ENCODE measurements at places on chromosomes 7 and 10.

DNA sequence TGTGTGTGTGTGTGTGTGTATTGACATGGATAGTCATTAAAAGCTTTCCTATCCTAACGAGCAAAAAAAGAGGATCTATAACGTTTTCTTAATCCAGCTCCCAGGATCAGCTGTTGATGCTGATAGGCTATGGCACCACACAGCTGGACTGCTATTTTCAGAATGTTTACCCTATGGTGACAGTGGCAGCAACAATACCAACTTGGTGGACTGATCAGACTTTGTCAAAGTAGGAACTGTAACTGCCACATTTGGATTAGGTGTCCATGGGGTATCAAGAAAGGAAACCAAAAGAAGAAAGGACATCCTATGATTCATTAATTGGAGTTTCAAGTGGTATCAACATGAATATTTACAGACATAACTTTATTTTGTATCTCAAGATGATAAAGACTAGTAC, 2.7 kb upstream of the CLEC5A start:
- no peak for DNase-seq

GRCh38 chr7:137295739-137296324, 47.7 kb downstream of the PTN start:
- DNase-seq = no peak

- no peak for DNase-seq
Observed at GRCh38 chr7:74290553-74290950, 1.3 kb downstream of the CLIP2 start.

DNA sequence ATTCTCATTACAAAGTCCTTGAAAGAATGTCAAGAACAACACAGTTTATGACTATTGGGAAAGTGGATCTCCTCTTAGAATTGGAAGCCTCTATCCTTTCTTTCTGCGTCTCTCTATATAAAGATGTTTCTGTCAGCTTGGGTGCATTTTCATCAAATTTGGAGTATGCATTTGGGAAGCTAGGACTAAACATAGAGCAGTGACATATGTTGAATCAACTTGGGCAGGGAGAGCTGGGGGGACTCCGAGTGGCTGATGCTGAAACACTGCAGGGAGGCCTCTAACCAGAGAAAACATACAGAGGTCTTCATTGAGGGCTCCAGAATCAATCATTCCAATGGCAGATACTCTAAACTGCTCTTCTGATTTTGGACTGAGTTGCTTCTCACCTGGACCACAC, 147.4 kb downstream of the PDE1C start:
- no peak for DNase-seq

- no peak for DNase-seq
Observed at GRCh38 chr10:60566096-60566495, 176.4 kb upstream of the ANK3 start.

GRCh38 chr7:561631-562373, 42.2 kb upstream of the PDGFA start:
- DNase-seq = no peak

DNA sequence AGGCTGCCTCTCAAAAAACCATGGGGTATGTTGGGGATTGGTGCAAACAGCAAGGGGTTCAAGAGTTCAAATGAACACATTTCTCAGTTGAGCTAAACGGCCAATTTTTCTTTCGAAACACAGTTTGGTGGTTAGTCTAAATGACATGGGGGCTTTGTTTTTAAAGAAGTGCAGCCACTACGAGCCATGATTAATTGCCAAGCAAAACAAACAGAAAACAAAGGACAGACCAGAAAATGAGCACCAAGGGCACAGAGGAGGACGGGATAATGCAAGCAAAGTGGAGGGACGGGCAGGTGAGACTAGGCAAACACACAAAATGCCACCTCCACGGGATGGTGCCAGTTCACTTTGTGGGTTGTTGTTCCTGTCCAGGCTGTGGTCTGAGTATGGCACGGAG, 64.5 kb upstream of the PDLIM1 start:
- no peak for DNase-seq

DNA sequence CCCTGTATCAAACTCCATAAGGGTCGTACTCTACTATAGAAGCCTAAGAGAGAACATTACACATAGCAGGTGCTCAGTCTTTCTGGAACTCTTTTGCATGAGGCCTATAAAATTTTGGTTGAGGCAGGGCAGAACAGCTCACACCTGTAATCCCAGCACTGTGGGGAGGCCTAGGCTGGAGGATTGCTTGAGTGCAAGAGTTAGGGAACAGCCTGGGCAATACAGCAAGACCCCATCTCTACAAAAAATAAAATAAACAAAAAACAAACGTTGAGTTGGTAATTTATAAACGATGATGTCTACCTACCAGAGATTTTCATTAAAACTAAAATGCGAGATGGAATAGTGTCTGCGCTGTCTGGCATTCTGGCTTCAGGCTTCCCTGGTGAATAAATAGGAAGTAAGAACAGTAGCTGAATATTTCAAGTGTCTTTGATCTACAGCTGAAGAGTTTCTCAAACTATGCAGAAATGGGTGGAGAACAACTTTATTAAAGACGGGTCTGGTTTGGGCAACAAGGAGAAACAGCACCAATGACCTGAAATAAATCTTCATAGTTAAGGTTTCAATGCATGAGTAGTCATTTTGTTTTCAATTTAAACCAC, 774 bp downstream of the PON2 start:
- DNase-seq = no peak

- no peak for DNase-seq
Observed at GRCh38 chr7:14583518-14583917, 319.0 kb downstream of the DGKB start.

- no peak for DNase-seq
Observed at GRCh38 chr7:151963895-151964870, 7.9 kb downstream of the GALNTL5 start.

DNA sequence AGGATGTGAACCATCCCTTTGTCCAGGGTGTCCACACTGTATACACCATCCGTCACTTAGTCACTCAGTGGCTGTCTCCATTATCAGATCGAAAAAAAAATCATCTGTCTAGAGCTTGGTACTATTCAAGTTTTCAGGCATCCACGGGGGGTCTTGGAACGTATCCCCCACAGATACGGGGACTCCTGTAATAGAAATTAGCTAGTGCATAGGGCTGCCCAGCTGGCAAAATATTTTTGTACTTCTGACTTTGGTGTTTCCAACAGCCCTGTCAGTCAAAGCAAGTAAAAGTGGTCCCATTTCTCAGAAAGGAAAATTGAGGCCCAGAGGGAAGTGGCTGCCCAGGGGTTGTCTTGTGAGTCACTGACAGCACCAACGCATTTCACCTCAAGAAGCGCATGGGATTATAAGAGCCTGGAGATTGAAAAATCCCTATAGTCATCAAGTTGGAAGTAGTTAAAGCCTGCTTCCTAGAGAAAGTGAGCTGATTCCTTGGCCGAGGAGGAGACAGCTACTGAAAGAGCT, 52.1 kb upstream of the SLC29A3 start:
- no peak for DNase-seq

GRCh38 chr7:23698822-23699221, 11.2 kb upstream of the STK31 start:
- no peak for DNase-seq

DNA sequence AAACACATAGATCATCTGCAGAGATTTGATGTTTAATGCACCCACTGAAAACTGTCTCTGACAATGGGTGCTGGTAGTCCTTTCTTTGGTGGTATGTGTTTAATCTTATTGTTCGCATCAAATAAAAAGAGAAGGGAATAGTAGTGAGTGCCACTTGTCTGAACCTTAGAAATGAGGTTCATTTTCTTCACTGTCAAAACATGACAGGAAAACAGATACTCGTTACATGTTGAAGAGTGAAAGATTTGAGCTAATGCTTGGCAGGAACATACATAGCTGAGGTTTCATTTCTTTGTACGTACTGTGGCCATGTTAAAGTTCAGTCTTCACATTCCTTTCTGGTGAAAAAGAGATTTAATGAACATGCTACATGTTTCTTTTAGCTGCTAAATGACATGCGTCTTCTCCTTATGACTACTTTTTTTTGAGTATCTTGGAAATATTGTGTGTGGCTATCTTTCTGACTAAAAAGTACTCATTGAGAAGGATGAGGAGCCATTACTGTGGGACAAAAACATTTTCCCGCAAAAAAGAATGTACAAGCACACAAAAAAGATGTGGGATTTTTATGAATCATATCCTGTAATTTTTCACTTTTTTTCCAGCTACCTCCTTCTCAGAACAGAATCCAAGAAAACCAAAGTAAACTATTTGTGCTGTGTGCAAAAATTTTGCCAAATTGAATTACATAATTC, 108.0 kb downstream of the TWIST1 start:
- no peak for DNase-seq

DNA sequence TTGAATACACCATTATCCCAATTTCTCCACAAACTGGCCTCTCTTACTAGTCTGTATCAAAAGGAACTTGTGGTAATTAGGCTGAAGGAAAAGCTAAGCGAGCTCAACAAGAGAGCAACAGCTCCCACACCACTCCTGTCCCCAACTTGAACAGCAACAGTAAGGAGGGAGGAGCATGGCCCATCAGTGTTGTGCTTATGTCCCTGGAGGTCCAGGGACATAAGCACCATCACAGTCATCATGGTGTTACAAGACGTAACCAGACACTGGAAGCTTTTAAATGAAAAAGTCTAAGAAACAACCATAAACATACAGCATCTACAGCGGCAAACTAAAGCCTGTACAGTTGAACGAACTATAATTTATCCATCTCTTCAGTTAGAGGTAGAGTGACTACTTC, 989 bp downstream of the ERLIN1 start:
- DNase-seq = no peak

GRCh38 chr7:85341973-85342372, 155.1 kb upstream of the SEMA3D start:
- no peak for DNase-seq

GRCh38 chr7:90266808-90267207, 21.8 kb downstream of the CFAP69 start:
- no peak for DNase-seq

DNA sequence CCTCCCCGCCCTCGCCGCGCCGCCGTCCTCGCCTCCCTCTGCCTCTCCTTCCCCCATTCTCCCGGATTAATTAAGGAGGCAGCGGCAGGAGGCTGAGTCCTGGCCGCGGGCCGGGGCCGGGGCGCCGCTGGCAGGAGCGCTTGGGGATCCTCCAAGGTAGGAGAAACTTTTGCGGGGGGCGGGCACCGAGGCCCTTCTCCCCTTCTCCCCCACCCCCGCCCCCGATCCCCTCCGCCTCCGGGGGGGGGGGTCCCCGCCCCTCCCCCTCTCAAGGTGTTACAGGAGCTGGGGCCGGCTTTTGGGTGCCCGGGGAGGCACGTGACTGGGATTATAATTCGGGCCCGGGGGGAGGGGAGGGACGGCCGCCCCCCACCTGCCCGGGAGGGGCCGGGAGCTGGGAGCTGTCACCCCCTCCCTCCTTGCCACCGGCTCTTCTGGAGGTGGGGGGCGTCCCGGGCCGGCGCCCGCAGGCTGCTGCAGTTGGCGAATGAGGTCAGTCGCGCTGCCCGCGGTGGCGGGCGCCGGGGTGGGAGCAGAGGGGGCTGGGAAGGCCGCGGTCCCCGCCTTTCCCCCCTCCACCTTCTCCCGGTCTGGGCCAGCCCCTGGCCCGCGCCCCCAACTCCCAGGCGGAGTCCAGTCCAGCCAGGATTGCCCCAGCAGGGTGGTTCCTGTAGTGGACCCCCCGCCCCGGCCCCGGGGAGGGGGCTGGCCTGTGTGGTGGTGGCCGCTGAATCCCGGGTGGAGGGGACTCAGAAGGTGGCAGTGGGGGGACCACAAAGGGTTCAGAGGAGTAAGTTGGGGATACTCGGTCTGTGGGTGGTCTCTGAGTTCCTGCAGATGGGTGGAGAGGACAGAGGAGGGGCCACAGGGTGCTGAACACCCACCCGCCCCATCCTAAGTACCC, 567 bp downstream of the GTF2IRD1 start:
- DNase-seq = no peak
